ENCODE measurements at places on chromosomes 4 and X.

GRCh38 chrX:38293741-38294140 lies 33.6 kb downstream of the RPGR start:
- no peak for DNase-seq

GRCh38 chr4:87654487-87655044 lies 4.5 kb downstream of the DMP1 start:
- DNase-seq = no peak

DNA sequence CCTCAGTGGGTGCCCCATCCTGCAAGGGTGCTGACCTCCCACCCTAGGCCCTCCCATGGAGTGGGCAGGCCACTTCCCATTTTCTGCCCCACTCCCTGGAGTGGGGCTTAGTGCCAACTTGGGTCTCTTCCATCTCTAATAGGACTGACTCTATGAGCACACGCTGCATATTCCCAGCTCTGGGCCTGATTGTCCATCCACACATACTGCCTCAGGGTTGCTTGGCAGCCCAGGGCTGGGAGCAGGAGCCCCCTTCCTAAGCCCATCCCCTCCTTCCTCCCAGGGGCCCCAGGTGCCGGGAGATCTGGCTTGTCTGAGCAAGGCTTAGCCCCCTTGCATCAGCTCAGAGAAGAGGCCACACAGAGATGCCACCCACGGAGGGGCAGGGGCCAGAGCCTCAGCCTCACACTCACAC lies 55.1 kb downstream of the PJA1 start:
- no peak for DNase-seq

DNA sequence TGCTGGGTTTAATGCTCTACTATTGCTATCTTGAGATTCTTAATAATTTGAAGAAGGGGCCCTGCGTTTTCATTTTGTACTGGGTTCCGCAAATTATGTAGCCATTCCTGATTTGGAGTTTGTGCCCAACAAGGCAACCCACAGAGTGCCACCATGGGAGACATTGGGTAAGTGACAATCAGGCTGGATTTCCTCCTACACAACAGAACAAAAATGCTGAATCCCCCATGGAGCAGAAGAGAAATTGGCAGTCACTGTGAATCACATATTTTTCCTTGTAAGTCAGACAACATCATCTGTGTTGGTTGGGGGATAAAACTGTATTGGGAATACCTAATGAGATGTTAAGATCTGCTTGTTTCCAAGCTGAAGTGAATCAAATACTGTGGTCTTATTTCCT lies 80.9 kb downstream of the CNGA2 start:
- no peak for DNase-seq

- DNase-seq = no peak
Observed at GRCh38 chrX:154093965-154094364, 3.6 kb downstream of the MECP2 start.

- no peak for DNase-seq
Observed at GRCh38 chrX:154525606-154526490, 9.8 kb upstream of the FAM3A start.

GRCh38 chr4:127555106-127555505 lies 77.7 kb upstream of the INTU start:
- no peak for DNase-seq

GRCh38 chrX:152725409-152725808 lies 8.1 kb downstream of the CSAG1 start:
- DNase-seq = no peak

GRCh38 chr4:140408974-140409373 lies 18.5 kb downstream of the CLGN start:
- DNase-seq = no peak

GRCh38 chr4:144115519-144115918 lies 25.0 kb downstream of the GYPA start:
- no peak for DNase-seq

- DNase-seq = no peak
Observed at GRCh38 chr4:70571772-70572171, 20.3 kb upstream of the AMBN start.

DNA sequence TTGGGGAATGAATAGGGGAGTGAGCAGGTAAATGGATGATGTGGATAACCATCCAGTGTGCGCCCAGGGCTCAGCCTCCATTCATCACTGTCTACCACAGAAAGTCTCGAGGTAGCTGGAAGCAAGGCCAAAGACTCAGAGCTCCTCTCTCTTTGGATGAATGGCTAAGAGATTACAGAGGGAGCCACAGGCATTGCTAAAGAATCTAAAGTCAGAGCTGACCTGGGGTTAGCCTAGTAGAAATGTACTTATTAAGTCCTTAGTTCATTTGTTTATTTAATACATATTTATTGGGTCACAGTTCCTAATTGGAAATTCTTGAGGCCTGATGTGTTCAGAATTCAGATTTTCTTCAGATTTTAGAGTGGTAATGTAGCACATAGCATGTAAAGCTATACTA lies 88.7 kb upstream of the HPF1 start:
- DNase-seq = no peak

GRCh38 chrX:132692066-132692465 lies 203.2 kb upstream of the MBNL3 start:
- no peak for DNase-seq

- no peak for DNase-seq
Observed at GRCh38 chrX:3250966-3251365, 95.5 kb downstream of the MXRA5 start.

DNA sequence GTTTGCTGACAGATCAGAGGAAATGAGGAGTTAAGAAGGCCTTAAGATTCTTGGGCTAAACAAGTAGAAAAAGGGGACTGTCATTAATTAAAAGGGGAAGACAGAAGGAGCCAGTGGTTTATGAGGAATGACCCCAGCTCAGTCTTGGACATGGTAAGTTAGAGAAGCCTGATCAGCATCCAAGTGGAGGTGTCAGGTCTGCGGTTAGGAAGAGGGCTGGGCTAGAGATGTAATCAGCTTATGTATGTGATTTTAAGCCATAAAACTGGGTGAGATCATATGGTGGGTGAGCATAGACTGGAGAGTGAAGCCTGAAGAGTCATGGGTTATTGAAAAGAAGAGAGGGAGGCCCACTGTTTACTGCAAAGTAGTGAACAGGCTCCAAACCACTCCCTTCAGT lies 246.1 kb downstream of the NR3C2 start:
- no peak for DNase-seq

- DNase-seq = no peak
Observed at GRCh38 chr4:150007512-150007911, 70.7 kb upstream of the DCLK2 start.
